ENCODE measurements at places on chromosomes 11 and 22. TPM values are rescaled to one million over a fixed set of nuclear protein-coding genes. Genes with fewer than 3 reads are reported as not detected.

GRCh38 chr22:35567351-35568141, 26.9 kb downstream of the RASD2 start:
- DNase-seq, result peak; percentile 75

DNA sequence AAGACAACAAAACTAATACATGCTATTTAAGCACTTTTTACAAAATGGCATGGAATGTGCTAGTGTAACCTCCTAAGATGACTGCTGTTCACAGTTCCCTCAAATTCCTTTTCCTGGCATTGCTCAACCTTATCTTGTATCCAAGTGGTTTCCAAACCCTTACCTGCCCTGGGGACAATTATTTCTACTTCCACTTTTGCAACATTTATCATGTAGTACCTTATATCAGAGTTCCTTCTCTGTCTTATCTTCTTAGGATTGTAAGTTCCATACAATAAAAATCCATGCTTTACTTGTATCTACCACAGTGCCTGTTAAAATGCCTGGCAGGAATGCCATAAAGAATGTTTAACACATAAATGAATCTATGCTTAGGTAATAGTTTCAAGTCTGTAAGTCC, 109.2 kb upstream of the MTMR2 start:
- no peak for DNase-seq

DNA sequence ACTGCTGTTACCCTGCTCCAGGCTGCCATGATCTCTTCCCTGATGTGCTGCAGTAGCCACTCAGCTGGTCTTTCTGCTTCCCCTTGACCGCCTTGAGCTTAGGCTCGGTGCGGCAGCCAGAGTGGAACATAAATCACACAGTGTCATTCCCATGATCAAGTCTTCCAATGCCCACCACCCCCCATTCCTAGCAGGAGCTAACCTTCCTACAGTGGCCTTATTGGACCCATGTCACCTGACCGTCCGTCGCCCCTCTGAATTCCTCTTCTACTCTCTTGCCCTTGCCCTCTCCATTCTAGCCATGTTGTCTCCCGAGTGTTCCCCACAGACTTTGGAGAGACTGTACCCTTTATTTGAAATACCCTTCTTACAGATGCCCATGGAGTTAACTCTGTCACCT, 43.4 kb downstream of the OTOG start:
- DNase-seq, result no peak

GRCh38 chr22:43824724-43825420, 12.8 kb upstream of the EFCAB6 start:
- peak; percentile 51 for DNase-seq

- DNase-seq, result no peak
These were observed 17.5 kb downstream of the KCNJ5 start for GRCh38 chr11:128908391-128909246.

The CNGA4 gene
- polyA plus RNA-seq, result 6.1 TPM

DNA sequence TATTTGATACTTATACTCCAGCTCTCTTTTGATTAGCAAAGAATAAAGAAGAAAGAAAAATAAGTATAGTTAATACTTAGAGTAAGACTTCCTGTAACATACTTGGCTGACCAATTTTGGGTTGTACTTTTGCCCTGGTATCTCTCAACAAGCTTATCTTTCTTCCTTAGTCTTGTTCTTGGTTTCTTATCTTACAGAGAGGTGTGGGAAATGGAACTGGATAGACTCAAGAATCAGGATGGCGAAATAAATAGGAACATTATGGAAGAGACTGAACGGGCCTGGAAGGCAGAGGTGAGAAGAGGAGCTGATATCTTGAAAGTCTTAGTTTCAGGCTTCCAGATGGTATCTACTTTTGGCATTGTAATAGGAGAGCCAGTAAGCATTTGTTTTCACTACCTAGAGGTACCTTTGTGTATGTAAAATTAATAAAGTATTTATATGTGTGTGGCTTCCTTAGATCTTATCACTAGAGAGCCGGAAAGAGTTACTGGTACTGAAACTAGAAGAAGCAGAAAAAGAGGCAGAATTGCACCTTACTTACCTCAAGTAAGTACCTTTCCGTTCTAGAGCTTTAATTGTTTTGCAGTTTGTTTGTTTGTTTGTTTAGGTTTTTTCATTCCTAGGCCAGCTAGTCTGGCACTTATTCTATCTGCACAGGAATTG, 11.3 kb upstream of the BACE1-AS start:
- DNase-seq, result no peak

DNA sequence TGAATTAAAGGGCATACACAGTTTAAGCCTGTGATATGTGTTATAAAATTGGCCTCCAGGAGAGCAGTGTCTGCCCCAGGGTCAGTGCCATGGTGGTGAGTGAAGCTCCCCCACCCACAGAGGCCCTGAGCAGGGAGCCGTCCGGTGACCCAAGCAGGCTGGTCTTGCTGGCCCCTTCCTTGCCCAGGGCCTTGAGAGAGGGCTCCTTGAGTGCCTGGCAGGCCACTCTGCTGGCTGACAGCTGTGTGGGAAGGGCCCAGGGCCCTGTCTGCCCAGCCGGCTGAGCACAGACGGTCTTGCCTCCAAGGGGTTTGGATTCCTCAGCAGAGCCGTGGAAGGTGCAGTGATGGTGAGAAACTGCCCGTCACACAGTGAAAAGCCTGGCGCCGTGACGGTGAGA, 25.9 kb downstream of the PTDSS2 start:
- DNase-seq, result no peak

All from brain (organoid and tissue), 16 donors.